NCI-H1930 (cell line): ENCODE measurements at places on chromosomes 12 and 14.

DNA sequence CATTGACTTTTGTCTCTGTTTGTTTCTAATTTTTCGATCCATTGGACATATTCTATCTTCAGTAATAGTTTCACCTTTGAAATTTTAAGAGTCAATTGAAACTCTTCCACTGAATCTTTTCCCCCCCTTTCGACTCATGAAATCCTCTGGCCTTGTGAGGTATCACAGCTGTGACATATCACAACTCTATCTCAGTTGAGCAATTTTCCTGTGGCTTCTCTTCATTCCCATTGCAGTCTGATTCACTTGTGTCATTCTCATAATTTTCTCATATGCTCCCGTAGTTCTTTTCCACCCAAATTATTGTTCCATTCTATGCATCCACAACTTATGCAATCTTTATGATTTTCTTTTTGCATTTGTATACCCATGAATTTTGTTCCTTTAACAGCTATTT, 261.6 kb downstream of the DACT1 start:
- DNase-seq = no peak

- no peak for DNase-seq
Measured at GRCh38 chr12:83515306-83516026, 828.8 kb downstream of the TMTC2 start.

DNA sequence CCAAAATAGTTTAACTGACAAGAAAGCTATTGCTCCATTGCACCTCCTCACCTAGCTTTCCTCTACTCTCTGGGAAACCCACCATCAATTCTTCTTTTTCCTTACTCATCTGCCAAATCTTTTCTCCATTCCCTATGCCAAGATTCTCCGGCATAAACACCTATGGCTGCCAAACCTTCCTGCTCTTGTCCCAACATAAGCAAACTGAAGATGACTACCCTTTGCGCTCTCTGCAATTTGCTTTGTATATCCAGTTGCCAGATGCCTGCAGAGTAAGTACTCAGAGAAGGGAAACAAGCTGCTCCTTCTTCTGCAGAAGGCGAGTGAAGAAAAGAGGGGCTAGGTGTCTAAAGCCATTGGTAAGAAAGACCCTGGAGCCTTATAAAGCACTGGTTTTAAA, 11.5 kb downstream of the PTGER2 start:
- DNase-seq = no peak

DNA sequence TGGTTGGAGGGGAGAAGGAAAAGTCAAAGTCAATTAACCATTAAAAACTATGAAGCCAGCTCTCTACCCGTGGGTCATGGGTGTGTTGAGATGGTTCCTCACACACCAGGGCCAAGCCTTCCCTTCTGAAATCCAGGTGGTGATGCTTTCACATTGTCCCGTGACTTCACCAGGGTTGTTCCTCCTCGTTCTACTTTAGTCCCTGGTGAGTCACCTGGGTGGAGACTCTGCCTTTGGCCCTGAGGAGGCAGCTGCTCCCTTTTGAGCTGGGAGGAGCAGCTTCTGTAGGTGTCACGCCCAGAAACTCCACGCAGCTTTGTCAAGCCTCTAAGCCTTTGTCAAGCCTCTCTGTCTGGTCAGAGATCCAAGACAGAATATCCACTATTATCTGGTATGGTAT, 348.3 kb downstream of the BMP4 start:
- no peak for DNase-seq

DNA sequence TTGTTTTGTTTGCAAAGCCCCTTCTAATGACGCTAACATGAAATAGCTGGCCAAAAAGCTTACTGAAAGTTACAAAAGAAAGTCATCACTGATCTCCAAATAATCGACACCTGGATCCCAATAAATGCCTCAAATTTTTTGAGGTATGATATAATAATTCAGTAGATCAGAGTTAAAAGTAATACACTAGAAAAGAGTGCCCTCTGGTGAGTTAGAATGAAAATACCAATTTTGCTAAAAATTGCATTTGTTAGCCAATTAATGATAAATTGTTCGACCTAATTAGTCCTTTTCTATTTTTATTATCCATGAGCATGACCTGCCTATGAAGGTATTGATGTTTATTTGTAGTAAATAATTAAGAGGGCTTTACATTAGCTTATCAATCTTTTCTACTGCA, 78.6 kb downstream of the CEP128 start:
- no peak for DNase-seq

- no peak for DNase-seq
Measured at GRCh38 chr12:117447665-117448366, 86.4 kb upstream of the NOS1 start.

DNA sequence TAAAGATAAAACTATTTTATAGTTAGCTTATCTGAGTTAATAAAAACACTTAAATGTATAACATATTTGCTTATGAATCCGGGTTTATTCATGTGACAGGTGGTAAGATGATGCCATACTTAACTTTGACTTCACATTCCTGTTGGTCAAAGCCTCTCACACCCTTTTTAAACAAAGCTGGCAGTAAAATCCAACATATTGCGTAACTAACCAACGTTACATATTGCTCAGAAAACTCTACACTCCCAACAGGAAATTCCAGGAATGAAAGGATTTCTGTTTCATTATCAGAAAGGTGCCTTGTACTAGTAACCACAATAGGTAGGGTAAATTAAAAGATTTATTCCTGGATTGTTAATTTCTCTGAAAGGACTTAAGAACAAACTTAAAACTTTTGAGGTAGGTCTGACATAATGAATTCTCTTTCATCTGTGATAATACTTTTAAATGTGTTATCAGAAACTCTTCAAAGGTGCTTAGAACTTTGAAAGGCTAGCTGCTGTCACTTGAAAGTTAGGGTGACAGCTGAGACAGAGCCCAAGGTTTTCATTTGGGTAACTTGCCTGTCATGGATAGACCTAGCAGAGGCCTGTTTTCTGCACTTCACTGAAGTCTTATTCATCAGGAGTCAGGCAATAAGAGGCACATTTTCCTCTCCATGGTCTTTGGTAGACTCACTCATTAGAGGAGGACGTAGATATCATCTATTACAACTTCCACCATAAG, 23.8 kb upstream of the CATSPERB start:
- no peak for DNase-seq

GRCh38 chr14:33307691-33308251, 369.1 kb downstream of the NPAS3 start:
- DNase-seq = no peak

DNA sequence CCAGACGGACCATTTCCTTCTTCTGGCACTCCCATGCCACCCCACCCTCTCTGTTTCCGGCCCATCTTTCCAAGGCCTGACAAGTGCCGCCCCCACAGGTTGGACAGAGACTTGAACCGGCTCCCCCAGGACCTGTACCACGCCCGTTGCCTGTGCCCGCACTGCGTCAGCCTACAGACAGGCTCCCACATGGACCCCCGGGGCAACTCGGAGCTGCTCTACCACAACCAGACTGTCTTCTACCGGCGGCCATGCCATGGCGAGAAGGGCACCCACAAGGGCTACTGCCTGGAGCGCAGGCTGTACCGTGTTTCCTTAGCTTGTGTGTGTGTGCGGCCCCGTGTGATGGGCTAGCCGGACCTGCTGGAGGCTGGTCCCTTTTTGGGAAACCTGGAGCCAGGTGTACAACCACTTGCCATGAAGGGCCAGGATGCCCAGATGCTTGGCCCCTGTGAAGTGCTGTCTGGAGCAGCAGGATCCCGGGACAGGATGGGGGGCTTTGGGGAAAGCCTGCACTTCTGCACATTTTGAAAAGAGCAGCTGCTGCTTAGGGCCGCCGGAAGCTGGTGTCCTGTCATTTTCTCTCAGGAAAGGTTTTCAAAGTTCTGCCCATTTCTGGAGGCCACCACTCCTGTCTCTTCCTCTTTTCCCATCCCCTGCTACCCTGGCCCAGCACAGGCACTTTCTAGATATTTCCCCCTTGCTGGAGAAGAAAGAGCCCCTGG, 1.2 kb upstream of the CMTM5 start:
- DNase-seq = no peak

DNA sequence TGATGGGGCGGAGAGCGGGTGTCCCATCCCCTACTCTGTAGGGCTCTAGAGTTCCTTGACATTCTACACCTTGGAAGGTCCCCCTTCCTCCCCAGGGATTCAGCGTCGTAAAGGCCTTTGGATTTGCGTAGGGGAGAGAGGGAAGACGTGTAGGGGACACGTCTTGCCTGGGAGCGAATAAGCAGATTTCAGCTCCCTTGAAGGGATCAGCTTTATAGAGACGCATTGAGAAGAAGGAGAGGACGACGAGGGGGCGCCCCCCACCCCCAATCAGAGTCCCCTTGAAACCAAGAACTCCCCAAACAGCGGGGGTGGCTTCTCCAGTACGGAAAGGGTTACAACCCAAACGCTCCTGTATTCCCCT, 324 bp downstream of the CALCOCO1 start:
- no peak for DNase-seq

GRCh38 chr14:84036840-84037239, 1493.1 kb upstream of the FLRT2 start:
- DNase-seq = no peak

DNA sequence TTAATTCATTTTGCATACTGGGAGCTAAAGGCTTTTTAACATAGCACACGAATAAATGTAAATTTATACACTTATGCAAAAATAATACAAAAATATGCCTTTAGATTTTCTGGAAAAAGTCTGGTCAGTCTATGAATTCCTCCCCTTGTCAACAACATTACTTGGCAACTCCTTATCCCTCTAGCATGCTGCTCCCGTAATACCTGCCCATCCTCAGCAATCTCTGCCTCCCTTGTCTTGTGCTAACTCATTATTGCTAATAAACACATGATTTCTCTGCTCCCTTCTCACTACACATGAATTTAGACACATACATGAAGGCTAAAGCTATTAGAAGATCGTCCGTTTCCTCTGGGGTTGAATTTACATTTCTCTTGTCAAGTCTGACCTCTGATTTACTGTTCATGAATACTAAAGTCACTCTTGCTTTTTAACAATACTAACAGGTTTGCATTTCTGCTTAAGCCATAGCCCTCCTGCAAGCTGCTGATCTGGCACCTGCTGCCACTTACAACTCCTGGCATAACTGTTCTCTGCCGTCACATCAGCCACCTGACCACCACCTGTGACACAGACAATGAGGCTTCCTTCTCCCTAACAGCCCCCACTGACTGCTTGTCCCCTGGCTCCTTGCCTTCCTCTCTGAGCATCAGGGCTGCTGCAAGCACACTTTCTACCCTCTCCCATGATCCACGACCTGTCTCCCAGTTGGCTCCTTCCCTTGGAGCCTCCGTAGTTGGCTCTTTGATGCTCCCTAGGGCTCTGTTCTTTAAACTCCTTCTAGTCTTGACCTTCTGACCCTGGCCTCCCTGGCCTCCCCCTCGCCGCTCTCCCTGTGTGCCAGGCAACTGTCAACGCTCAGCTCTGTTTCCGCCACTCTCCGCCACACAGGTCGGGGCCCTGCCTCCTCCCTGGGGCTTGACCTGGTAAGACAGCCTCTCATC, 177.6 kb downstream of the CALM1 start:
- DNase-seq = no peak

DNA sequence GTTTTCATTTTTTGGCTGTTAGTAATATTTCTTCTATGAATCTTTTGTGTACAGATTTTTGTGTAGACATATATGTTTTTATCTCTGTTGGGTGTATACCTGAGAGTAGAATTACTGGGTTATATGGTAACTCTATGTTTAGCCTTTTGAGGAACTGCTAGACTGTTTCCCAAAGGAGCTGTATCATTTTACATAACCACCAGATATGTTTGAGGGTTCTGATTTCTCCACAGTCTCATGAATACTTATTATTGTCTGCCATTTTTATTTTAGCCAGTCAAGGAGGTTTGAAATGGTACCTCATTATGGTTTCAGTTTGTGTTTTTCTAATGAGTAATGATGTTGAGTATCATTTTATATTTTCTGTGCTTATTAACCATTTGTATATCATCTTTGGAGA, 1.9 kb downstream of the PCNX4 start:
- no peak for DNase-seq

DNA sequence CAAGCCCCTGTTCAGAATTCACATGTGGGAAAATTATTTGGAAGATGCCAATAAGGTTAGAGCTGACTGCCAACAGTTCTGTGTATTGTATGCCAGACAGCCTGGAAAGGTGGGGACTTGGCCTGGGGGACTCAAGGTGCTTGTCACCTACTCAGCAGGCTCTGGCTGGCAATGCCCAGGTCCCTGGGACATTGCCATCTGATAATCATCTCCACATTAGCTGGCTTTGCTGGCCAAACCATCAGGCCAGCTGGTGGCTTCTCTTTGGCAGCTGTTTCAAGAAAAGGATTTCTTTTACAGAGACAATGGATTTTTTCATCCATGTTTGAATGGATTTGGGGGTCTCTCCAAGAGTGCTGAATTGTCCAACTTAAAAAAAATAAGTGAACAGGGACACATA, 165.2 kb downstream of the BRMS1L start:
- no peak for DNase-seq

- DNase-seq = no peak
Measured at GRCh38 chr14:32443890-32444661, 115.0 kb downstream of the AKAP6 start.

- no peak for DNase-seq
Measured at GRCh38 chr14:100761481-100761880, 34.8 kb downstream of the DLK1 start.

- DNase-seq = no peak
Measured at GRCh38 chr14:52222901-52223300, 44.6 kb upstream of the PTGDR start.

GRCh38 chr12:52316290-52316689, 4.9 kb downstream of the KRT83 start:
- DNase-seq = no peak

DNA sequence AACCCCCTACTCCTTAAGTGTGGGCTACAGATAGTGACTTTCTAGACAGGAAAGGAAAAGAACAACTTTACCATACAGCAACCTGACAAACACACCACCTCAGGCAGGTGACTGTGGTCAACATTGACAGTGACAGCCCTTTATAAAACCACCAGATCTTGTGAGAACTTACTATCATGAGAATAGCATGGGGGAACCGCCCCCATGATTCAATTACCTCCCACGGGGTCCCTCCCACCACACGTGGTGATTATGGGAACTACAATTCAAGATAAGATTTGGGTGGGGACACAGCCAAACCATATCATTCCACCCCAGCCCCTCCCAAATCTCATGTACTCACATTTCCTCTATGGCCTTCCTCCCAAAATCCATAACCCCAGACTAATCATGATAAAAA, 16.3 kb downstream of the OR10P1 start:
- DNase-seq = no peak

GRCh38 chr12:58242796-58243630, 301.6 kb downstream of the ATP23 start:
- DNase-seq = no peak

- DNase-seq = no peak
Measured at GRCh38 chr14:51912112-51912786, 51.8 kb downstream of the GNG2 start.

DNA sequence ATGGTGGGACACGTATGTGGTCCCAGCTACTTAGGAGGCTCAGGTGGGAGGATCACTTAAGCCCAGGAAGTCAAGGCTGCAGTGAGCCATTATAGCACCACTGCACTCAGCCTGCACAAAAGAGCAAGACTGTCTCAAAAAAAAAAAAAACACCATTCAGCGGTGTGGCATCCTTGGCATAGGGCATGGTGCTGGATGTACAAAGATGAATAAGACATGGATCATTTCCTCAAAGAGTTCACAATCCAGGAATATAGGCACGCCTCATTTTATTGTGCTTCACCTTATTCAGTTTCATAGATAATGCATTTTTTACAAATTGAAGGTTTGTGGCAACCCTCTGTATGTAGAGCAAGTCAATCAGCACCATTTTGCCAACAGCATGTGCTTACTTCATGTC, 6.4 kb downstream of the CINP start:
- no peak for DNase-seq

- DNase-seq = no peak
Measured at GRCh38 chr12:41453409-41453808, 265.3 kb downstream of the PDZRN4 start.
